Right lobe of liver (tissue), 6 donors: ENCODE measurements at places on chromosomes 6 and 20.

DNA sequence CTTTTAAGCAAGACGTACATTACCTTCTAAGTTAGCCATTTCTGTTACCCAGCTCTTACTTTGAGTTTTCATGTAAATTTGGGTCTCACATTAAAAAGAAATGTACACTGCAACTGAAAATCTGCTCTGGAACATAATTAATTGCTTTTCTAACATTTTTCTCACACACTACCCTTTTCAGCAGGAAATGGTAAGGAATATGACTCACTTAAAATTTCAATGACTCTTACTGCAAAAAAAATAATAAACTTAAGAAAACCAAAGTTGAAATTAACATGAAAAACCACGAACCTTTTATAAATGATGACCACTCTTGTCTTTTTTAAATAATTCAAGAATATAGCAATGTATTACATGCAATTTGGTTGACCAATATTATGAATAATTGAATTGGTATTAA, 1.3 kb downstream of the CGA start:
- no peak for DNase-seq

DNA sequence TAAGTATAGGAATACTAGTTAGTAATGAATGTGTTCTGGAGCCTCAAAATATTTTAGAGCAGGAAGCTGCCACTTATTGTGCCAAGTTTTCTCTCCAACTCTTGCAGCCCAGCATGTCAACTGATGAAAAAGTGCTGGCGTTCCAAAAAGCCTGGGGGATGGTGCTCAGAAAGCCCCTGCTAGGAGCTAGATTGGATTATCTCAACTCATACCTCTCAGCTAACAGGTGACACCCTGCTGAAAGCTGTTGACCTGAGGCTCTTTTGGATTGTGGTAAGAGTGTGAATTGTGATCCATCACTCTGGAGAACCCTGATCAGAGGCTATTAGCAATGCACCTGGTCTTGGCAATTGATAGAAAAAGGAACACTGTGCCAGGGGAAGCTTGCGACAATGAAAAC, 580.4 kb downstream of the EYS start:
- no peak for DNase-seq

DNA sequence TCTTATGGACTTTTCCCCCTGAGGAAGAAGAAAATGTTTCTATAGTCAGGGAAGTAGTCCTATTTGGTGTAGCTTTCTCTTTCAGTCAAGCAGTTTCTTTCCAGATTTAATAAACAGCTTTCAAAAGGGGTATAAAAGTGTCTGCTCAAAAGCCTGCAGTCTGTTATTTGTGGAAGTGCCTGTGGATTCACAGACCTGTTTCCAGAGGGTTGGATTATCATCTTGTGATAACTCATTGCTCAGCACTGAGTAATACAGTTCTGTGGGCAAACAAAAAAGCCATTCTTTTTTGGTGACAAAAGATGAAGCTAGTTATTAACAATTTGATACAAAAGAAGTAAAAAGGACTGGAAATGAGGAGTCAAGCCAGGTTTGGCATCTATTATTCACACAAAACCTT, 358.2 kb upstream of the ID4 start:
- no peak for DNase-seq

- peak; percentile 53 for DNase-seq
Observed at GRCh38 chr20:2751878-2752566, 48.4 kb downstream of the CPXM1 start.

GRCh38 chr20:555976-556385, 12.4 kb upstream of the CSNK2A1 start:
- peak; percentile 68 for DNase-seq

DNA sequence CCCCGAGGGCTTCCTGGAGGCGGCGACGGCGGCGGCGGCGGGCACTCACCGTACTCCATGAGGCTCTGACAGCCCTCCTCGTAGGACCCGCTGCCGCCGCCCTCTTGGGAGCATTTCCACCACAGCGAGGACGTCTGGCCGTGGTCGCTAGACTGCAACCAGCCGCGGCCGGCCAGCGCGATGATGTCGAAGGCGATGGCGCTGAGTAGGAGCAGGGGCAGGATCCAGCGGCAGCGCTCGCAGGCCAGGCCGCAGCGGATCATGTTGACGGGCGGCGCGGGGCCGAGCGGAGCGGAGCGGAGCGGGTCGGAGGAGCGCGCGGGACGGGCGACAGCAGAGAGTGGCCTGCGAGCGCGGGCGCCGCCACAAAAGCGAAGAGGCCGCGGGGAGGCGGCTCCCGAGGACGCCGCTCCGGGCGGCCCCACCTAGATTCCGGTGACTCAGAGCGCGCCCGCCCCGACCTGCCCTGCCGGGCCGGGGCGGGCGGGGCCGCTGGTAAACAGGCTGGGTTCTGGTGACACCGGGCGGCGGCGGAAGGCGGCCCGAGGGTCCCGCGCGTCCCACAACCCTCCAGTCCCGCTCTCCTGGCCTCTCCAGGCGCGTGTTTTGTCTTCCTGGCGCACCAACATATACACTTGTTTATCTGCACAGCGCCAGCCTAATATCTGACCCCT, at the start of gene PERP:
Gene PERP (minus strand): TSS at position 342 of the 674 bp plus-strand sequence. CDS start 79 bp downstream, at position 263.
- DNase-seq = peak; percentile 89

GRCh38 chr6:139708337-139709199, 334.1 kb upstream of the CITED2 start:
- DNase-seq = no peak

DNA sequence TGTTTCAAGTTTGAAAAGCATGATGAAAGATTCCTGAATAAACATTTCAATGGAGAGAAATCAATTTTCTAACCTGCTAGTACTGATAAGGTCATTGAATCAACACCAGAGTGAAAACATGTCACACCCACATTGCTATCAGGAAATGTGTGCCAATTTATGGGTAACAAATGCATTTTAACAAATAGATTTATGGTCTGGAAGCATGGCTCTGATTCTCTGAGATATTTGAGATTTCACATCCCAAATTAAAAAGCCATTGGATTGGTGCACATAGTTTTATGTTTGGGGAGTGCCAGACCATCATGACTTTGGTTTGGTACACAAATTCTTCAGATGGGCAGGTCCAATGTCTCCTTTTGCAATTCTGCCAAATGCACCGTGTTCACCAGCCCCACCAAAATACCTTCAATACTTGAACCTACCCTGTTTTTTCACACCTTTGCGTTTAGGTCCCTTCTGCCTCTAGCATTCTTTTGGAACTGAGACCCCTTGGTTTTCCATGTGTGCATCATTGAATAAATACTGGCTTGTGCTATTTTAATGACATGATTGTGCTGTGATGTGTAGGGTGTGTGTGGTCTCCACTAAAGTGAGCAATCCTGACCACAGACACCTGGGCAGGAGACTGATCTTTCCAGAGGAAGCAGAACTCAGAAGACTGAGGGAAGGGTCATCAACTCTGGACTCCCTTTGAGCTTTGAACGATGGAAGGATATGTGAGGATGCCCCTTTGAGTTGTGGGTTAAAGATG, 20.4 kb downstream of the IL20RA start:
- no peak for DNase-seq

DNA sequence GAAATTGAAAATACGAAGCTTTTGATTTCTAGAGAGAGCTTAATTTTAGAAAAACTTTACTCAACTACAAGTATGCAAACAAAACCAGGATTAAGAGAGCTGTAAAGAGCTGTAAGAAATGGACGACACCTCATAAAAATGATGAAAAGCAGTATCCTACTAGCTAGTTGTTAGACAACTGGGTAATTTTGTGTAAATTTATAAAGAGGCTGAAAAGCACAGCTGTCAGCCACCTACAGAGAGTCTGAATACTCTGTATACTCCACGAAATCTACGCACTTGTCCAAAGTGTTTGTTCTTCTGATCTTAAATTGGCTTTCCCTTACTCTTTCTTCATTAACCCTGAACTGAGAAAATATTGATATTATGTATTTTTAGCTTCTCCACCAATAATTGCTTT, 808.4 kb upstream of the EPHA7 start:
- DNase-seq = no peak

GRCh38 chr6:43970913-43971775, 156.1 kb downstream of the MRPL14 start:
- DNase-seq = peak; percentile 85

- no peak for DNase-seq
Observed at GRCh38 chr6:29905286-29905685, 37.0 kb upstream of the HLA-A start.

GRCh38 chr6:43741829-43742228, 28.2 kb upstream of the VEGFA start:
- no peak for DNase-seq

DNA sequence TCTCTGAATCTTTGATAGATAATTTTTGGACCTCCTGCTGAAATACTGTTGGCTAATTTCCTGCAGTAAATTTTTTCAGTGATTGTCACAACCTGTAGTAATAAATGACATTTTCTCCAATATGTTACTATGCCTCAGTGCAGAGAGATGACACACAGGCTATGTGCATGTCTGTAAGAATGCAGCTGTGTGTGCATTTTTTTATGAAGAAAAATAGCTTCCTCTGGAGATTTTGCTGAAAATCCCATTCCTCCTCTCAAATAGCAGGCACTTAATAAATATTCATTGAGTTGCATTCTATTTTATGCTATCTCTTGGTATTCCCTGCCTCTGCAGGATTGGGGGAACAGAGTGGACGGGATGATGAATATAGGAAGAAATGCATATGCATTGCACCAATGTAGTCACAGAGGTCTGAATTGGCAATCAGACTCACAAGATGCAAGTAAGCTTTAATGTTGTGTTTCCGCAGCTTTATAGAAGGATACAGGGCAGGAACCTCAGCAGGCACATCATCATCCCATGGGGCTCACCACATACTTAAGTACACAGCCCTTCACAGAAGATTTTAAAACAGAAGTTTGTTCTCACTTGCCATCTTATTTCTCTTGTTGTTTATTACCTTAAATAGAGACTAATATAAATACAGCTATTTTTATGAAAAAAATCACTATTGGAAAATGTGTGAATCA, 474.7 kb downstream of the EPM2A start:
- DNase-seq = no peak

- DNase-seq = no peak
Observed at GRCh38 chr6:55898342-55898741, 23.0 kb upstream of the BMP5 start.

GRCh38 chr6:28841290-28841689, 82.5 kb downstream of the TRIM27 start:
- DNase-seq = no peak

DNA sequence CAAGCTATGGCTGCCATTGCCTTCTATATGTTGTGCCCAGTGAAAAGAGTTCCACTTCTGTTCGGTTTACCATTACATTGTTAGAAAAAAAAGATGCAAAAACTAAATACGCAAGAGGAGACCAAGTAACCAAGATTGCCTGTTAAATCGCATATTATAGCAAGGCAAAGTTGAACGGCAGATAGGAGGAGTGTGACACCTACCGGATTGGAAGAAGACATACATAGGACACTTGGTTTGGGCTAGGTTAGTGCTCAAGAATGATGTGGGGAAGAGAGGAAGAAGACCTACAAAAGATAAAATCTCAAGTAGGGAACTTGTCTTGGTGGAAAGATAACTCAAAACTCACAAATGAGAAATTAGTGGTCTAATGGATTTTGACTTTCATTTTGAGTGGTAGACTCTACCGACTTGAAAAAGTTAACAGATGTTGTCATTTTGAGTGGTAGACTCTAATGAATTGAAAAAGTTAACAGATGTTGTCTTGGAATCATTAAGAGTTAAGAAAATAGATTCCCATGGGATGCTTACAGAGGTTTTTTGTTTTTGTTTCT, 95.5 kb downstream of the F13A1 start:
- DNase-seq = no peak

DNA sequence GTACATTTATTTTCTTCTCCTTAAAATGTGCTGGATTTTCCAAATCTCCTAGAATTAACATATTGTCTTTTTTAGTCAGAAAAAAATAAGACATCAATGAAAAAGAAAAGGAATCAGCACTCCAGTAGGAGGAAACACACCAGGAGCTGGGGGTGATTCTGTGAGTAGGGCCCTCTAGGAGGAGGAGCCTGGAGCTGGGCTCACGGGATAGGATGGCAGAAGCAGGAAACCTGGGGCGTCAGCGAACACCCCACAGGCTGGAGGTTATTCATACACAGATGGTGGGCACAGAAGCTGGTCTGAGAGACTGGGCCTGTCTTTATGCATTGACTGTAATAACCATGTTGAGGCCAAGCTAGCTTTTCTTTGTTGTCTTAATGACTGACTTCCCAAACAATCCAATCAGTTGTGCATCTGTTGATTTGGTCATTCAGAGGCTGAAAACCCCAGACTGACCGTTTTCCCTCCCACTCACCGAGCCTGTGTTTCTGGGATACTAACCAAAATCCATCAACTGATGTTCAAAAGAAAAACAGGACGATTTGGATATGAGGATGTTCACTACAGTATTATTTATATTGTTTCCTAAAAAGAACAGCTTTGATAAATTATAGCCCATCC, 53.1 kb downstream of the CPNE5 start:
- DNase-seq = no peak

DNA sequence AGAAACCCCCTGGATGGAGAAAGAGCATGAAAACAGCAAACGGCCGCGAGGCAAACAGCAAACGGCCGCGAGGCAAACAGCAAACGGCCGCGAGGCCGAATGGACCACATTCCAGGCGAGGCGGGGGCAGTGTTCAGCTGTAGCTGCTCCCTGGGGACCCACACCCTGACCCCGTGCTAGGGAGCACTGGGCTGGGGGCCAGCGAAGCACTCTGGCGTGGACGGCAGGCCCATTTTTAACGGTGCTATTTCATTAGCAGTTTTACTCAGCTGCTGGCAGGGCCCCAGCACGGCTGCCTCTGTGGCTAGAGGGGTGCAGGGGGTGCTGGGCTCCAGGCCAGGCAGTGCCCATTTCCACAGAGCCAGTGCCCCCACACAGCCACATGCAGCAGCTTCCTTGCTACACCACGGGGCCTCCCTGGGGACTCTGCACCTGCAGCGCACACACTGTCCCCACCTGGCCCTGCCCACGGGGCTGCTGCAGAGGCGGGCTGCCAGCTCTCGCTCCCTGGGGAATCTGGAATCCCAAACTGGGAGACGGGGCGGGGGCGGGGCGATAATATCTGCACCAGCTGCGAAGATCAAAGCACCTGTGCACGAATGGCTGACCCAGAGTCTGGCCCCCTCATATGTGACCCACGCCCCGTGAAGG, 35.6 kb upstream of the SLCO4A1 start:
- DNase-seq = no peak

DNA sequence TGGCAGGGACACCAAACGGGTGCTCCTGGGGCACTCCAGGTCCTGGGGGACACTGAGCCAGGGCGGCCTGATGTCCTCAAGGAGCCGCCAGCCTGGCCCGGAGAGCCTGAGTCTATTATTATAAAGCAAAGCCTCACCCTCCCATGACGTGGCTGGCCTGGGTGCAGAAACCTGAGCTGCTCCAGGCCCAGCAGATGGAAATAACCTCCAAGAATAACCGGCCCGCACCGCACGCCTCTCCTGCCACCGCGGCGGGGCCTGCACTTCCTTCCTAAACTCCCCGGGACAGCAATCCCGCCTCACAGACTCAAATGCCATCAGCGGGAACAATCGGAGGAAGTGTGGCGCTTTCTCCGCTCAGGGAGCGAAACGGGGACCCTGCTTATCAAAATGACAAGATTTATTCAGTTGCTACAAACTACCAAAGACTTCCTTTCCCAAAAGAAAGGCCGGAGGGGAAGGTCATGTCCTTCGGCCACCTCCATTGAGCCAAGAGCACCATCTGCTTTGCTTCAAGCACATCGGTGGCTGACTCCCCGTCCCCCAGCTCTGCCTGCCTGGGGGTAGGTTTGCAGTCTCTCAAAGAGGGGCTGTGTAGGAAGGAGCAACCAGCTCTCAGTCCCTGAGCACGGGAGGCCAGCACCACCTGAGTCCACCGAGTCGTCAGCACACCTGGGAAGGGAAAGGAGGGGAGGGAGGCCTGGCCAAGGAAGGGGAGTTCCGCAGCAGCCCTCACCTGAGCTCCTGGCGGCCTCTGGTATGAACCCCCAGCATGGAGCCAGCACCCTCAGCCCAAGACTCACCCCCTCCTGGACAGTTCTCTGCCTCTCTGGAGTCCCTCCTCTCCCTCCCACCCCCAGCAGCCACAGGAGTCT, 78.6 kb upstream of the QKI start:
- DNase-seq = peak; percentile 66
